GDM1 (cell line): ENCODE measurements at places on chromosomes 11 and 22.

DNA sequence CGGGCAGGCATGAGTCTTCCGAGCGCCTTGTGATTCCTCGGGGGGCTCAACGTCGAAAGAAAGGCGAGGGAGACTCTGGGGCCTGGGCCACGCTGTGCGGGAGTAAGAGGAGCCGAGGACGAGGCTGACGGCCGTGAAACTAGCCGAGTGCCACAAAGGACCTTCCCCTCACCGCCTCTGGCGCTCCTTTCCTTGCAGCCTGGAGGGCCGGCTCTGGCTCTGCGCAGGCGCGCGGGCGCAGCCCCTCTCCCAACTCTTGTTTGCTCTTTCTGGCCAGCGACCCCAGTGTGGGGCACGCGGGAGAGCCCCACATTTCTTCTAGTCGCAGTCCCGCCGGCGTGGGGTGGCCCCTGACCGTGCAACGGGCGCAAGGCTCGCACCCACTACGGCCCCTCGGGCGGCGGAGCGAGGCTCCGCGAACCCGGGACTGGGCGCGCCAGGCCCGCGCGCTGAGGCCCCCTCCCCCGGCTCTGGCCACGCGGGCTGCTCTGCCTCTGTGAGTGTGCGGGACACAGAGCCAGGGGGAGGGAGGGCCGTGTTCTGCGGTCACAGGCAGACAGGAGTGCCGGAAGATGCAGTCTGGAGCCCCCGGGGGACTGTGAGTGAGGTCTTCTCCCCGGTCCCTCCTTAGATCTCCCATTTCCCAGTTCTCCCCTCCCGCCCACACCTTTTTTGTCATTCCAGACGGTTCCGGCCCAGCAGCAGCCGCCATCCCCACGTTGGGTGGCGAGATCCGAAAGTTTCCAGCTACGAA, 1.0 kb upstream of the TOB2 start:
- DNase-seq, result peak; percentile 66

DNA sequence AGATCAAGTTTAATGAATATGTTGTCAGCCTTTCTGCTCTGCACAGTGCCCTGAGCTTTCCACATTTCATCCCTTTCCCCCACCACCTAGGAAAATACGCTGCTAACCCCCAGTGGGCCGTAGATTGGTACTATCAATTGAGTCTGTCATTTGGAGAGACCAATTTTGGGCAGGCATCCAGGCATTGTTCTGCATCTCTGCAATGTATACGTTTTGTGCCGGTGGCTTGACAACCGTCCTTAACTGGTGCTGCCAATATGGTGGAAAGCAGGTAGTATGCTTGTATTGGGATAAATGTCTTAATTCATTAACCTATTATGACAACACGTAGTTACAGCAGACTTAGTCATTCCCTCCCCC, 1.3 kb downstream of the ELMOD1 start:
- no peak for DNase-seq

DNA sequence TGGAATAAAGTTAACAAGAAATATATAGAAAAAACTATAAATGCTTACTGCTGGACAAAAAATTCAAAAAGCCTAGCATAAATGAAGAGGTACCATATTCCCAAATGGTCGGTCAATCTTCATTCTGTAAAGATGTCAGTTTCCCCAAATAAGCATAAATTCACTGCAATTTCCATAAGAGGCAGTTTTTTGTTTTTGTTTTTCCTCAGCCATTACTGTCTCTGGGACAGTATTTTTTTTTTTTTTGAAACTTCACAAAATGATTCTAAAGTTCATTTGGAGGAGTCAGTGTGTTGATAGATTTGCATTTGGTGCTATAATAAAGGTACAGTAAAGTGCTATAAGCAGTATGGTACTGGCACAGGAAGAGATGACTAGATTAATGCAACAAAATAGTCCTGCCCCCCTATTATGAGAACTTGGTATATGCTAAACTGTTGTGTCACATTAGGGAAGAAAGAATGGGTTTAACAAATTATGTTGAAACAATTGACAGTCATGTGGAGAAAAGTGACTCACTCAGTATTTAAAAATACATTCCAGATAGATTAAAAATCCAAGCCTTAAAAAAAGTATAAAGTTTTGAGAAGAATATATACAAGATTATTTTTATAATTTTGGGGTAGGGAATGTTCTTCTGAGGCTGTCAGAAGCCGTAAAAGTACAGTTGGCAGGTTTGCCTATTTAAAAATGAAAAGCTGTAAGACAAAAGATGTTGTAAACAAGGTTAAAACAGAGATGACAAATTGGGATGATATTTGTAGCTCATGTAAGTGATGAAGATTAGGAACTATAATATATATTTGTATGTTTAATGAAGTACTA, 2.6 kb upstream of the FTH1 start:
- no peak for DNase-seq

DNA sequence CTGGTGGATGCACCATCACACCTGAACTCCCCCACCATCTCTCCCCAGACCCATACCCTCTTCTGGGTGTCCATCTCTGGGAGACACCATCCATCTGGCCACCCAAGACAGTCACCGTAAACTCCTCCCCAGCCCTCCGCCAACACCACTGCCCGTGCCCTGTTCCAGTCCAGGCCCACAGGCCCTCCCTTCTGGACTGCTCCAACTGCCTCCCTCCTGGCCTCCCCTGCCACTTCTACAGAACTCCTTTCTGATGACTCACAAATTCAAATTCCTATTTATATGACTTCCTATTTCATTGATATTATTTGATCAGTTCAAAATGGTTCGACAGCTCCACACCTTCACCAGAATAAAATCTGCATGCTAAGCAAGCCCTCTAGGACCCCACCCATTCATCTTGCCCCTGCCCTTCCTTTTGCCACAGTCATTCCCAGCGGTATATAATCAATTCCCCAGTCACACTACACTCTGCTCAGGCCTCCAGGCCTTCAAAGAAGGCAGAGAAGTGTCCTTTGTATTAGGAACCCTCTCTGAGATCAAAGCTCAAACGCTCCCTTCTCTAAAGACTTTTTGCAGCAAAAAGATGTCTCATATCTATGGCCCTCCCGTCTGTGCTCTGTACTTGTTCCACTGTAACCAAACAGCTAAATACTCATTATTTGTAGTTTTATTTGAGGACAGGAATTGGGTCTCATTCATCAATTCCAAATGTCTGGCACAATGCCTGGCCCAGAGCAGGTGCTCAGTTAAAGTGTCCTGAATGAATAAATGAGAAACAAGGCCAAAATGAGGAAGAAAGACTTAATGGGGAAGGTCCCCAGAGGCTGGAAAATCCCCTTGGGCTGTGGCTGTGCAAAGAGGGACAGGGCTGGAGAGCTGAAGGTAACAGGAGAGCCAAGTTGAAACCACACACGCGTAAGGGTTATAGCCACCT, 29.0 kb downstream of the MYH9 start:
- DNase-seq, result no peak

- no peak for DNase-seq
Observed at GRCh38 chr11:73182824-73183321, 35.2 kb upstream of the P2RY2 start.

DNA sequence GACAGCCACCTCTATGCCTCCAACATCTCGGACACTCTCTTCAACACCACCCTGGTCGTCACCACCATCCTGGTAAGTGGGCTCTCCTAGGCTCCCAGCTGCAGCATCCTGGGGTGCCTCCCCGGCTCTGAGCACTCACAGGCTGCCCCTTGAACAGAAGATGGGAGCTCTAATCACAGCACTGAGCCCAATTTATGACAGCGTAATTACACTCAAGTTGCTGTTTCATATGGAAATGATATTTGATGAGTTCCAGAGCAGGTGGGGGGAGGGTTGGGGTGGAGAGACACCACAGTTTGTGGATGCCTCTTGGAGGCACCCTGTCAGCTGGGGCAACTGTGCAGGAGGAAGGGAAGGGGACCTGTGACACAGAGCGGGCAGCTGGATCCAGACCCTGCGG, 125.3 kb upstream of the TBCEL start:
- DNase-seq, result no peak

GRCh38 chr11:120236169-120237107, 3.5 kb upstream of the POU2F3 start:
- DNase-seq, result no peak

DNA sequence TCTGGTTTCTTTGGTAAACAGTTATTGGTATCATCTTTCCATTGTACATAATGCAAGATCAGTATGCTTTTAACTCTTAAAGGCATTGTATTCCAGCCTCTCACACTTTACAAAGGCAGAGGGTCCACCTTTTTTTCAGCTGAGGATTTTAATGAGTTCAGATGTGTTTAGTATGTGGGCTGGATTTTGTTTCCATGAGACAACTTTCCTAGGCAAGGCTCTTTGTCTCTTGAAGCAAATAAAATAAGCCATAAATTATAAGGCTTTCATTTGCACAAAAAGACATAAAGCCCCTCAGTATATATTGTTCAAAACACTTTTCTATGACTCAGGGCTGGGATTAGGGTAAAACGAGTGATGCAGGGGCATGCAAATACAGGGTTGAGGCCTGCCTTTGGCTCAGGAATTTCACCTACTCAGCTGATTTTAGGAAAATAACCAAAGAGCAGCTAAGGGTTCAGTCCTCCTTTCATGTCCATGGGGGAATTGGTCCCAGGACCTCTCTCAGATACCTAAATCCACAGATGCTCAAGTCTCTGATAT, 7.6 kb downstream of the MMP20 start:
- no peak for DNase-seq

DNA sequence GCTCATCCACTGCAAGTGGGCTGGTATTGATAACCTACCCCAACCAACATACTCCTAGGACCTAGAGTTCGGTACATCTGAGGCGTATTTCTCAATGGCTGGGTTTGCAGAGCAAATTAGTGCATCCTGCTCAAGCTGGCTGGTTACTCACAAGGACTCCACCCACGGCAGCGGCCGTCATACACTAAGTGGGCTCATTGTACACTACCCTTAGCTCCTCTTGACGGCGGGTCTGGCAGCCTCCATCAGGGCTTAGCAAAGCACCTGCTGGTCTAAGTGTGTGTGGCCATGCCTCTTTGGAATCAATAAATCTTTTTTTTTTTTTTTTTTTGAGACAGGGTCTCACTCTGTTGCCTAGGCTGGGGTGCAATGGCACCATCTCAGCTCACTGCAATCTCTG, 20.2 kb upstream of the KCNJ11 start:
- DNase-seq, result no peak

GRCh38 chr11:60978546-60979380, 7.3 kb downstream of the CD6 start:
- DNase-seq, result peak; percentile 14

DNA sequence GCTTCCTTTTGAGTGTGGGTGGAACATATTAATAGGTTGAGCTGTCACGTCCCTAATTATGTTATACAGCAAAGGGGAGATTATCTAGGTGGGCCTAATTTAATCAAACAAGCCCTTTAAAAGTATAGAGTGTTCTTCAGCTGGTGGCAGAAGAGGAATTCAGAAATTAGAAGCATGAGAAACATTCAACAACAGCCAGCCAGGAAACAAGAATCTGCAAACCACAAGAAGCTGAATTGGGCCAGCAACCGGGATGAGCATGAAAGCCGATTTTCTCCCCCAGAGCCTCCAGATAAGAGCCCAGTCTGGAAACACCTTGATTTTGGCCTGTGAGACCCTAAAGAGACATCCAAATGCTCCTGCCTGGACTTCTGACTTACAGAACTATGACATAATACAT, 105.8 kb upstream of the LDLRAD3 start:
- DNase-seq, result no peak

DNA sequence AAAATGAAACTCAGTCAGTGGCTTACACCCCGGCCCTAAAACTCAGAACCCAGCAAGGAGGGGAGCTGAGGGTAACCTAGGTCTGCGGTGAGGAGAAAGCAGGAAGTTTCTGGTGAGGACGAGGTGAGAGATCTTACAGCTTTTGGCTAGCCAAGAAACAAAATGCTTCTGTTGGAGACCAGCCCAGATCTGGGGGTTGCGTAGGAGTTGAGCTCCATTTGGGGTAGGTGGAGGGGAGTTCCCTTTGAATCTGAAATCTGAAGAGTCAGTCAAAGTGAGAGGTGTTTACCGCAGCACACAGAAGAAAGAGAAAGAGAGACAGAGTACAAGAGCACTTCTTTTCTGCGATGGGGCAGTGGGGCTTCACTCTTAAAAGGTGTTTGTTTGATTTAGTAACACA, 29.6 kb downstream of the EHF start:
- DNase-seq, result peak; percentile 69

DNA sequence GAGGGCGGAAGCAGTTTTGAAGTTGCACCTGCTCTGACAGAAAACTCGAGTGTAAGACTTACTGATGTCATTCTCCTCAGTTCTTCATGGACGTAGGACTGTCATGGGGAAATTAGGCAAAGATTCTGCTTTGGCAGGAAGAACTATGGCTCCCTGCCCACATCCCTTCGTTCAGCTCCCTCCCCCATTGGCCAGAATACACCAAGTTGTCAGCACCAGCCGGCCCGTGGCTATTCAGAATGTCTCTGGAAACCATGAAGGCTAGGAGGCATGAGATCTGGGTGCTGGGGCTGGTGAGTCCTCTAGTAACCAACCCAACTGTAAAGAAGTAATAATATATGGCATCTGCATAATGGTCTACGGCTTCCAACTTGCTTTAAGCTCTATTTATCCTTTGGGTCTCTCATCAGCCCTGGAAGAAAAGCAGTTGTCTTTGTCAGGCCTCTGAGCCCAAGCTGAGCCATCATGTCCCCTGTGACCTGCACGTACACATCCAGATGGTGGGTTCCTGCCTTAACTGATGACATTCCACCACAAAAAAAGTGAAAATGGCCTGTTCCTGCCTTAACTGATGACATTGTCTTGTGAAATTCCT, 74.1 kb downstream of the PIWIL4 start:
- no peak for DNase-seq

DNA sequence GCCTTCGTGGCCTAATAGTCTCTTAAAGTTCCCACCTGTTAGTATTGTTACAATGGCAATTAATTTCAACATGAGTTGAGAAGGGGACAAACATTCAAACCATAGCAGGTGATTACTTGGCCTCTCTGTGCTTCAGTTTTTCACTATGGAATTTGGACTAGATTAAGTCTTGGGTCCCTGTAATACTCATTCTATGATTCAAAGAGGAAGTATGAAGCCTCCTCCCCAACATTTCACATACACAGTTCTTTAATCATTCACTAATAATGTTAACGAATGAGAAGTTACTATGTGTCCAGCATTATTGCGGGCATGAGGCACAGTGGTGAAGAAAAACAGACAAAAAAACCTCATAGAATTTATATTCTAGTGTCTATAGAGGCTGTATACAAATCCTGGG, 19.9 kb upstream of the USP47 start:
- no peak for DNase-seq
